T-cell (primary cell): ENCODE measurements at places on chromosomes 1 and 21. TPM values are rescaled to one million over a fixed set of nuclear protein-coding genes. Genes with fewer than 3 reads are reported as not detected.
A peak's percentile ranks its signal among the peaks of the same experiment; 100 is the strongest.

GRCh38 chr21:36109868-36110267 lies 25.0 kb upstream of the CBR3 start:
- no peak for DNase-seq

Gene CATSPERE
- total RNA-seq: 1.2 TPM

DNA sequence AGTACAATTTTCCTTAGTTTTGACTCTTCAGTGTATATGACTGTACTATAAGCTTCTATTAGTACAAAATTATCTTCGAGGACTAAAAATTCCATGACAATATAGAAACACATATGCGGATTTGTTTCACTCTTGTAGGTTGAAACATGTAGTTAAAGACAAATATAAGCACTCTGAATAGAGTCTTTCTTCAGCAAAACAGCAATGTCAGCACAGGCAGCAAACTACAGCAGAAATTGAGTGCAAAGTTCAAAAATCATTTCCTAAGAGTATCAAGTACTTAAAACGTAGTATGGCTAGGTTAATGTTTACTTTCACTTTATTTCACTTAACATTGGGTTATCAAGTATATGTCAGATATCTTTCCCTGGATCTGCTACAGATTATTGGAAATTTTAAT lies 106.7 kb downstream of the FAF1 start:
- DNase-seq: no peak

- no peak for DNase-seq
Measured at GRCh38 chr1:78224246-78224785, 178.6 kb downstream of the GIPC2 start.

Gene PODN
- total RNA-seq: 0.68 TPM

DNA sequence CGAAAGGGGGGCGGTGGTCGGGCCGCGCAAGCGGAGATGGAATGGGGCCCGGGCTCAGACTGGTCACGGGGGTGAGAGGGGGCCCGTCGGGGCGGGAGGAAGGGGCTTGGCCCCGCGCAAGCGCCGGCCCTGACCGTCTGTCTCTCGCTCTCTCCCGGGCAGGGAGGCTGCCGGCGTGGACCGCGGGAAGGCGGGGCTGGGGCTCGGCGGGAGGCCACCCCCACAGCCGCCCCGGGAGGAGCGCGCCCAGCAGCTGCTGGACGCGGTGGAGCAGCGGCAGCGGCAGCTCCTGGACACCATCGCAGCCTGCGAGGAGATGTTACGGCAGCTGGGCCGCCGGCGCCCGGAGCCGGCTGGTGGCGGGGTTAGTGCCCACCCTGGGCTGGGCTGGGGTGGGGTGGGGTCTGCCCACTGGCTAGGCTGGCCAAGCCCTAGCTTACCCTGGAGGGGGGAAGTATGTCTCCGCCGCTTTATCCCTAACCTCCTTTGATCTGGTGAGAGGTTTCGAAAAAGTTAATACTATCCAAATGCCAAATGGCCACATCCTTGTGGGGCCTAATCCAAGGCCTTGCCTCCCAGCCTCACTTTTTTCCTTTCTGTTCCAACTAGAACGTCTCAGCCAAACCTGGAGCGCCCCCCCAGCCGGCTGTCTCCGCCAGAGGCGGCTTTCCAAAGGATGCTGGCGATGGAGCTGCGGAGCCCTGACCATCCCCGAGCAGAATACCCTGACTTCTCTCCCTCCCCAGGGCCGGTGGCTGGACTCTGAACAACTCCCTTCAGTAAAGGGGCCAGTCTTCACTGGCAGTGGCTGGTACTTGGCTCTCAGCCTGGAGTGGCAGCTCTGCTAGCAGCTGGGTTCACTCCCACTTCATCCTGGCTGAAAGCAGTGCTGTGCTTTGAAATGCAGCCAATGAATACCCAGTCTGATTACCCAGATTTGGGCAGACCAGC lies 636 bp upstream of the YRDC start:
- DNase-seq: no peak

Gene RIPPLY3
- total RNA-seq: not detected

- no peak for DNase-seq
Measured at GRCh38 chr1:82706741-82707140, 906.0 kb downstream of the ADGRL2 start.

Gene TTLL10
- total RNA-seq: 0.26 TPM

- peak; percentile 10 for DNase-seq
Measured at GRCh38 chr1:244796719-244797406, 38.6 kb upstream of the COX20 start.

Gene UBL4B
- not detected for total RNA-seq

- no peak for DNase-seq
Measured at GRCh38 chr1:217564833-217565232, 66.1 kb downstream of the GPATCH2 start.

Gene IL10
- total RNA-seq: 0.19 TPM

Gene DNASE2B
- total RNA-seq: not detected

DNA sequence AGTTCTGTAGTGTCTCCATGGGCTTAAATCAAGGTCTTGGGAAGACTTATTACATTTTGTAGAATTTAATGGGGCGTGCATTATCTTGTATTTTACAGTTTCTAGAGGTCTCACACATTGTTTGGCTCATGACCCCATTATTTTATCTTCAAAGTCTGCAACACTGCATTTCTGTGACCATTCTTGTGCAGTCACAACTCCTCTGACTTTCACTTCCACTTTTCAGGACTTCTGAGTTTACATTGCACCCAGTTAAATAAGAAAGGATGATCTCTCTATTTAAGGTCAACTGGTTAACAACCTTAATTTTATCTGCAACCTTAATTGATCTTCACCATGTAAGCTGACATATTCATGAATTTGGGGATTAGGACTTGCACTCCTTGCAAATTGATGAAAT lies 1186.6 kb downstream of the MRPL39 start:
- DNase-seq: no peak

Gene SPRR2F
- not detected for total RNA-seq

DNA sequence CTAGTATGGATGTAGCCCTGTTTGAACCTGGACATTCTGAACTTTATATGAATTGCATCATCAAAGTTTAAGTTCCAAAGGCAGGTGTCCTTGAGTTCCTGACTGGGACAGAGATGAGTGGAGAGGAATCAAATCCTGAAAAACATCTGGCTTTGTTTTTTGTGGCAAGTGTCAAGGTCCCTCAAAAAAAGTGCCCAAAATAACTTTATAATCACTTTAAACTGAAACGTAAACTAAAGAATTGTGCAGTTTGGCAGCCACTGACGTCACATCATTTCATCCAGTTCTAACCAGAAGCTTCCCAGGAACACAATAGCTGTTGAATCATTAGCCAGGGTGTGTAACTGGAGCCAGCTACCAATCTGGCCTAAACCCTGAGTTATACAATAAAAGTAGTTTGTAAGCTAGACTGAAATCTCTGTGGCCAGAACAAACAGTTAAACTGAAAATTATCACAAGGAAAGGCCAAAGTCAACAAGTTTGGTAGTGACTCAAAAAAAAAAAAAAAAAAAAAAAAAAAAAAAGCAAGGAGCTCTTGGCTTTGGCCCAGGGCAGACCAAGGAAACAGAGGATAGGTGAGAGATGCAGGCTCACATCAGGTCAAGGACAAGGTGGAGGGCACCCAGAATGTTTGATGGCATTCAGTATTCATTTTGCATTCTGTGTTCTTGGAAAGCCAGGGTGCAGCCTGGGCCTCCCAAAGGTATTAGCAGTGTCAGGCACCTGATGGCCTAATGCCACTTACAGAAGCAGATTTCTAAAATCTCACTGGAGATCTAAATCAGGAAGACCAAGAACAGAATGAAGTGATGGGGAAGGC lies 74.3 kb downstream of the TNFSF18 start:
- DNase-seq: no peak

DNA sequence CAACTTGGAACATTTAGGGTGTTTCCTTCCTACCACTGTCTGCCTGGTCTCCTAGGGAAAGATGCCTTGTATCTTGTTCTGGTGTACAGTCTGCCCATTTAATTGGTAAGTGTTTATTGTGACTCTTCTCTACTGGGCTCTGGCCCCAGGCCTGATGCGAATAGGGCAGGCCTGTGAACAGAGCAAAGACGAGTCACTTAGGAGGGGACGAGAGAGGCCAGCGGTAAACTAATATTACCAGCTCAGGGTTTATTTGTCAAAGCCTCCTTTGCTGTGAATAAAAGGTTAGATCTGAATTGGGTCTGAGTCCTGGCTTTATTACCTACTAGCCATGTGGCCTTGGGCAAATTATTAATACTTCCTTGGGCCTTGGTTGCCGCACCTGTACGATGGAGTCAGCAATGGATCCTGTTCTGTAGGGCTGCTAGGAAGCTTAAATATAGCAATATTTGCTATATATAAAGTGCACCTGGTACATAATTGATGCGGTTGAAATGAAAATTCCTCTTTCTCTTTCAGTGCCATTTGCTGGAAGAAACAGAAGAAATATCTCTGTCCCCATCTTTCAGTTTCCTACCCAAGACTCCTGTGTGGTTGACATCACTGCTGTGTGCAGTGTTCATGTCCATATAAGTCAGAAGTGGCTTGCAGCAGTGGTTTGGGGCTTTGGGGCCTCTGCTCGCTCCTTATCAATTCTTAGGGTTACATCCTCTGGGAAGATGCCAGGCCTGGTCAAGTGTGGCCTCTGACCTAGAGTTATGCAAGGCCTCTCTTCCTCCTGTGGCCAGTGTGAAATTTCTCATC lies 32.4 kb downstream of the MAPKAPK2 start:
- no peak for DNase-seq

DNA sequence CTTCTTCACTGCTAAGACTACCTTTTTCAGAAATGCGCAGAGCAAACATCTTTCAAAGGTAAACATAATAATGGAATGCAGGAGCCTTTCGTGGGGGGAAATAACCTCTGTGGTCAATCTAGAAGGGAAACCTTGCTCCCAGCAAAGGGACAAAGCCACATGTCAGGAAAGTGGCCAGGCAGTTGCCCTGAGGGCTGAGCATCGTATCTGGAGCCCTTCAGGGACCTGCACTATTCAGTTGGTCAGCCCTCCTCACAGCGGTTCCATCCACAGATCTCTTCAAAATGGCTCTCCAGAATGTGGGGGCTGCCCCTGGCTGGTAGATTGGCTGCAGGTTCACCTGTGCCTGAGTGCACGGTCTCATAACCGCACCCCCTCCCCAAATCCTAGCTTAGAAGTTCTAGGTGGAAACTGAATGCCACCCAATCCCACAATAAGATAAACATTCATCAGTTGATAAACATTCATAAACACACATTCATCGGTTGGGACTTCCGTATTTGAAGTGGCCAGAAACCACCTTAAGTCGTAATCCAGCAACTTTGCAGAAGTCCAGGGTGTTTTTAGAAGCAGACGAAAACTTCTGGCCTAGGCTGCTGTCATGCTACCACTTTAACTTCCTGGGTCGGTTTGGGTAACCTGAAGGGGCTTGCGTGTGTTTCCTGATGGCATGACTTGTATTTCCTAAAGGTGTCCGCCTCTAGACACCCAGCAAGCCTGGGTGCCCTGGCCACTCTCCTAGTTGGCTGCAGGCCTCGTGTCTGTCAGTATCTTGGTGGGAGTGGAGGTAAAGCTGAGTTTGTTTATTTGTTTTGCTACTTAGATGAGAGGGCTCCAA lies 50.5 kb downstream of the RASSF5 start:
- DNase-seq: peak; percentile 51

GRCh38 chr1:183131166-183131565 lies 54.9 kb upstream of the LAMC2 start:
- DNase-seq: no peak

Gene CDC20
- 0.88 TPM for total RNA-seq

GRCh38 chr1:200771625-200772555 lies 33.2 kb downstream of the CAMSAP2 start:
- no peak for DNase-seq

DNA sequence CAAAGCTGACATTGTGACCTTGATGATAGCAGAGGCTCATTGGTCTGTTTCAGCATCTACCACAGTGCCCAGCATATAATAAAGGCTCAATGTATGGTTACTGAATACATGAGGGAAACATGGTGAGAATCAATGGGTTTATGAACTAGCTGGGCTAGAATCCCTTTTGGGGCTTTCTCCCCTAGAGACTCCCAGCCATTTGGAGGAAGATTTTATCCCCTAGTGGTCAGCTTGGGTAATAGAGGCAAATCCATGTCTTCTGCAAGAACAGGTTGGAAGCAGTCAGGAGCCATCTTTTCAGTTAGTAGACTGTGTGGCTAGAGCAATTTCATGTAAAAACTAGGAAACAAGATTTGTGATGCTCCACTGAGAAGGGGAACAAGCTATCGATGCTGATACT lies 15.8 kb upstream of the REG4 start:
- DNase-seq: no peak

DNA sequence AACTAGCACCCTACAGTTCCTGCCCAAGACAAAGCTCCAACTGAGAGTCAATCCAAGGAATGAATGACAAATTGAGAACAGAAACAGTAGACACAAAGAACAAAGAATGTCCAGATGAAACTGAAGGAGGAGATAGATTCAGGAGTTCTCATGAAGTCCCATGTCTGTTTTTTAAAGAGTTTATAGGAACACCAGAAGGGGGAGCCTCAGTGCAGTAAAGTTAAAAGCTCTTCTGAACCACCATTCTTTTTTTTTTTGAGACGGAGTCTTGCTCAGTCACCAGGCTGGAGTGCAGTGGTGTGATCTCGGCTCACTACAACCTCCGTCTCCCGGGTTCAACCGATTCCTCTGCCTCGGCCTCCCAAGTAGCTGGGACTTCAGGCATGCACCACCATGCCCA lies 323.6 kb downstream of the MRPL39 start:
- DNase-seq: no peak

Gene FPGT
- 4.6 TPM for total RNA-seq

Gene PTP4A2
- 224 TPM for total RNA-seq

GRCh38 chr21:40129809-40130208 lies 262.6 kb downstream of the PCP4 start:
- no peak for DNase-seq

DNA sequence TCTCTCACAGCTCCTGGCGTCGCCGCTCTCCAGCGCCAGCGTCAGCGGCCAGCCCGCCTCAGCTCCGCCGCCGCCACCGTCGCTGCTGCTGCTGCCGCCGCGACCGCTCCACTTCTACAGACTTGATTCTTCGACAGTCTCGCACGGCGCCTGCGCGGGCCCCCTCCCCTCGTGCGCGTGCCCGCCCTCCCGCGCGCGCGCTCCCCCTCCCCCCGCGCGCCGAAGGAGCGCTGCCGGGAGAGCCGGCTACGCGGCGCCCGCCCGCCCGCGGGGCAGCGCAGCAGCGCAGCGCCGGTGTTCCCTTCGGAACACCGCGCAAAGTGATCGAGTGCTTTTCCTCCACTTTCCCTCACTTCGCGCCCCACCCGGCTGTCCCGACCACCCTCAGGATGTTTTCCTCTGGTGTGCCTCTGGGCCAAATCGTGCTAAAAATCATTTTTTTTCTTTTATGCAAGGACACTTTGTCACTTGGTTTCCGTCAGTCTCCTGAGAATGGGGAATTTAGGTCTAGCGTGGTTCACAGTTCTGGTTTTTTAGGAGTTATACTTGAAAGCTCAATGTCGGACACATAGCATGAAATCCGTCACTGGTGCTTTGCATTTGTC lies at the start of gene IRF2BP2:
TSS of gene IRF2BP2 (minus strand) at position 118 of the 605 bp plus-strand sequence. CDS start 684 bp downstream, outside the sequence.
- peak; percentile 75 for DNase-seq

Gene IL6R
- total RNA-seq: 76.0 TPM

- no peak for DNase-seq
Measured at GRCh38 chr1:207695891-207696290, 51.0 kb downstream of the CR1L start.

DNA sequence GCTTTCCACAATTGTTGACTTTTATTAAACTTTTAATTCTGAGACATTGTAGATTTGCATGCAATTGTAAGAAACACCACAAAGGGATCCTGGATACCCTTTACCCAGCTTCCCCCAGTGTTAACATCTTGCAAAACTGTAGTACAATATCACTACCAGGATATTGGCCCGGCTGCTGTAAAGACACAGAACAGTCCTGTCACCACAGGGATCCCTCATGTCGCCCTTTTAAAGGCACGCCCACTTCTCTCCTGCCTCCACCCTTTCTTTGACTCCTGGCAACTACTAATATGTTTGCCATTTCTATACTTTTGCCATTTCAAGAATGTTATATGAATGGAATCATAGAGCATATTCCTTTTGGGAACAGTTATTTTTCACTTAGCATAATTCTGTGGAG lies 37.0 kb downstream of the NAV1 start:
- DNase-seq: no peak

Gene FCAMR
- not detected for total RNA-seq
